Liver (tissue), 10 donors: ENCODE measurements at places on chromosomes 16 and 17.

DNA sequence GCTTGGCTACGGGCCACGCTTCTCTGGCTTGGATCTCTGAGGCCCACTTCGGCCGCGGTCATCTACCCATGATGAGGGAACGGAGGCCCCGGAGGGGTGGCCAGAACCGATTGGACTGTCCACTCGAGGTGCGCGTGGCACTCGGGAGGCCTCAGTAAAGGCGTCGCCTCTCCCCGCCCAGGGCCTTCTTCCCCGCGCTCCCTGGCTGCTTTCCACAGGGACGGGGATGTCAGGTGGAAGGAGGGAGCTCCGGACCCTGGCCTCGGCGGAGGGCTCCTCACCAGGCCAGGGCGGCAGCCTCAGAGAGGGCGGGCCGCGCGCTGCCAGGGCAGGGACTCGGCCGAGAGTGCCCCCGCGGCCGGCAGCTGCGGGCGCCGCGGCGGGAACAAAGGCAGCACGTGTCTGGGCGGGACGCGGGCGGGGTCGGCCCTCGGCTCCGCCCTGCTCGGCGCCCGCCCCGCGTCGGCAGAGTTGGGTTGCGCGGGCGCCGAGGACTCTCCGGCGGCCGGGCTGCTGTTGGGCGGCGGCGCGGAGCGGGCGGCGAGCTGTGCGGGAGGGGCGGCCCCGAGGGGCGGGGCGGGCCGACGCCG is 587 bp upstream of the CDK5R1 start:
- DNase-seq: peak; percentile 62

DNA sequence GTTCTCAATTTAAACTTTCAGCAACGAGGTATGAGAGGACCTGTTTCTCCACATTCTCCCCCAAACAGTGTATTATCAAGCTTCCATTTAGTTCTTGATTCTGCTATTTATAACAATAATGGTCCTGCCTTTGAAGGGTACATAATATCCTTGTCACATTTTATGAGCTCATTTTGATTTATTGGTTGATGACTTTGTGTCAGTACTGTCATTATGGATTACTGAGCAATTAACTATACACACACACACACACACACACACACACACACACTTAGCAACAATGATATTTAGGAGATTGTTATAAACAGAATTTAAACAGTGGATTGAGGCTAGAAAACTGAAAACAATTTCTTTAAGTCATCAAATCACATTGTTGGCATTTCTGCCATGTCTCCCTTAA is 7.0 kb downstream of the TMIGD1 start:
- no peak for DNase-seq

DNA sequence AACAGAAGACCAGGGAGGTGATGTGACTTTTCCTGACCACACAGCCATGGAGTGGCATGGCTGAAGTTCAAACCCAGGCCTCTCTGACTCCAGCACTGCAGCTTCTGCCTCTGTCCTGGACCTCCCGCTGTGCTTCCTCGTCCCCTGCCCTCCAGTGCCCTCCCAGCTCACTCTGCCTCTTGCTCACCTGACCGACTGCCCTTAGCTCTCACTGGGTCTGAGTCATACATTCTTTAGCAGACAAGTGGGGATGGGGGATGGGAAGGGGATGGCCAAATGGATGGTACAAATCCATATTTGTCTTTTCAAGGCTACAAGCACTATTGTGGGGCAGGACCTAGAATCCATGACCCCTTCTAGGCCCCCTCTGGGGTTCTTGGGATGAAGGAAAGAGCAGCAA is 33.0 kb downstream of the PITPNM3 start:
- DNase-seq: no peak

GRCh38 chr17:41131979-41132378 is 8.0 kb upstream of the KRTAP4-12 start:
- no peak for DNase-seq

- DNase-seq: peak; percentile 95
Observed at GRCh38 chr16:1408171-1408837, 6.2 kb downstream of the UNKL start.

GRCh38 chr17:22310717-22311686 is 618.7 kb downstream of the KCNJ18 start:
- DNase-seq: no peak
